ENCODE measurements at places on chromosomes 5 and 9.

DNA sequence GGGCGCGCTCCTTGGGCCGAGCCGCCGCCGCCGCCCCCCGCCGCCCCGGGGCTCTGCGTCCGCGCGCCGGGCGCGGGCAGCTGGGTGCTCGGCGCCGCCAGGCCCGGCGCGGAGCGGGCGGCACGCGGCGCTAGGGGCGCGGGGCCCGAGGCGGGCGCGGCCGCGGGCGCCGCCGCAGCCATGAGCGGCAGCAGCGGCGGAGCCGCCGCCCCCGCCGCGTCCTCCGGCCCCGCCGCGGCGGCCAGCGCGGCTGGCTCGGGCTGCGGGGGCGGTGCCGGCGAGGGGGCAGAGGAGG lies 351 bp downstream of the TRIO start:
- no peak for DNase-seq

GRCh38 chr9:98219364-98219716 lies 26.9 kb upstream of the CORO2A start:
- DNase-seq, result no peak

GRCh38 chr5:148816782-148817181 lies 9.6 kb upstream of the ADRB2 start:
- DNase-seq, result no peak

- no peak for DNase-seq
Observed at GRCh38 chr5:78490709-78491485, 130.5 kb downstream of the SCAMP1 start.

DNA sequence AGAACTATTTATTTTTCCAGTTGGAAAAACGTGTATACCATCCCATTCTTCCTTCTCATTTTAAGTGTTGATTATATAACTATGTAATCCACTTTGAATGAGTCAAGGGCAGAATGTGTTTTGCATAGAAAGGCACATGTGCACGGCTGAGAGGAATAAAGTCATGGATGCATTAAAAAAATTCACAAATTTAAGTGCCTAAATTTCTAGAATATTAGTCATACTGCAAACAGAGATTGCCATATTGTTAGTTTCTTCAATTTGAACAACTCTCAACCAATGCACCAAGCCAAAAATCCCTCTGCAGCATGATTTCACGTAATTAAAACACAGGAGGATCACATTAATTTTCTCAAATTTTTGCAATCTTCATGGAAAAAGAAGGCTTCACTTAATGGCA lies 166.3 kb downstream of the MPDZ start:
- DNase-seq, result no peak

GRCh38 chr5:14364096-14364495 lies 217.5 kb upstream of the OTULINL start:
- DNase-seq, result peak; percentile 49

DNA sequence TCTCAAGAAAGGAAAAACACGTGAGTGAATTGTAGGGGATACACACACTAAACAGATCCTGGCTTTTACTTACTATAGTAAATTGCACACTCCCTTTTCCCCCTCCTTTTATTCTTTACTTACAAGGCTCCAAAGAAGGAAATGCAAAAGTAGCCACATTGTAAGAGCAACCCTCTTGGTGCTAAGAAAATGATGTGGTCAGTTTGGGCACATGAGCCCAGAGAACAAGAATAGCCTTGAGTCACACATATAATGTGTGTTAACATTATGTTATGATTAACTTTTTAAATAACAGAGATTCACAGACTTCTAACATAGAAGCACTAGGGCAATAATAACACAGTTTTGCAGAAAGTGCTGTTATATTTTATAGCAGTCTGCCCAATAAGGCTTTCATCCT lies 48.5 kb downstream of the PCSK5 start:
- peak; percentile 5 for DNase-seq

DNA sequence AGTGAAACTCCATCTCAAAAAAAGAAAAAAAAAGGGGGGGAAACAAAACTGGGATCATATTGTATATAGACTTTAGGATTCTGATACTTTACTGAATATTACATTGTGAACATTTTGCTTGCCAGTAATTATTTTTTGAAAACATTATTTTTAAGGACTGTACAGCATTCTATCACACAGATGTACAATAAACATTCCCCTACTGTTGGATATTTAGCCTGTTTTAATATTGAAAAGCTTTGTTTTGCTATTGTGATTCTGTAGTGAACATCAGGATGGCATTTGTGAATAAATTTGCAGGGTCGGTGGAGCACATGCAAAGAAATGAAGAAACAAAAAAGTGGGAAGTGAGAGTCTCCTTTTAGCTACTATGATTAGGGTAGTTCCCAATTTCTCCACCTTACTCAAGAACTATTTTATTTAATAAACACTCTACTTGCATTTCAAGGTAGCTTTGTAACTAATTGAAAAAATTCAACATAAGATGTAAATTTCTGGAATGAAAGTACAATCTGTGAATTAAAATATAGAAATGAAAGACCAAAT lies 18.7 kb downstream of the RASGRF2 start:
- no peak for DNase-seq

- no peak for DNase-seq
Observed at GRCh38 chr5:127409921-127410675, 107.3 kb upstream of the PRRC1 start.

- no peak for DNase-seq
Observed at GRCh38 chr9:26301659-26302058, 590.9 kb downstream of the CAAP1 start.

DNA sequence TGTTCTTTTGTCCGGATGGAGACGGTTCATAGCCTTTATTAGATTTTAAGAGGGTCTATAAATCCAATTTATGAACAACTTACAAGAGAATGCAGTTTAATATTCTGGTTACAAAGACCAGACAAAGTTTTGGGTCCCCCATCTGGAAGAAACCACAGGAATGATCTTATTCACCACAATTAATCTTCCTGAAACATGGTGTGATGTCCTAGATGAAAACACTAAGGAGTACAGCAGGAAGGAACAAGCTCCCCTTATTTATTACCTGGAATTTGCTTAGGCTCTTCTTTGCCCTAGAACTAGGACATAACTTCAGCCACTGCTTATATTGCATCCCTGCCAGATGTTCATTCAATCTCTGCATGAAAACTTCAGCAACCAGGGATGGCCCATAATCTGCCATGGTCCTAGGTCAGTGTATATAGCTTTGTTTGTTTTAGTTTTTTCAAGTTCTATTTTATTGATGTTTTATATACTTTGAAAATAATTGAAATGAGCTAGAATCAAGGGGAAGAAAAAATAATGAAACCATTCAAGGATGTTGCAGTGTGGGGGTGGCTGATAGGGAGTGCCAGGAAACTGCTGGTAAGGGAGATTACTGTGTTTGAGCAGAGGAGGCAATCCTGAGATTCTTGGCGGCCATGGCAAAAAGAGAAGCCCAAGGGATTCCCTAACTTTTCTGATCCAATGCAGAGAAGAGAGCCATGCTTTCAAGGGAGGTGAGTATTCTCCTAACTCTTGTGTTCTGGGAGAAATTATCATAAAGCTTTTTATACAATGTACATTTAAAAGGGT lies 16.8 kb downstream of the TXNDC8 start:
- DNase-seq, result no peak

GRCh38 chr9:113922160-113922559 lies 46.1 kb downstream of the ZNF618 start:
- DNase-seq, result peak; percentile 57

- DNase-seq, result no peak
Observed at GRCh38 chr5:135448071-135448739, 1.1 kb upstream of the DCANP1 start.

DNA sequence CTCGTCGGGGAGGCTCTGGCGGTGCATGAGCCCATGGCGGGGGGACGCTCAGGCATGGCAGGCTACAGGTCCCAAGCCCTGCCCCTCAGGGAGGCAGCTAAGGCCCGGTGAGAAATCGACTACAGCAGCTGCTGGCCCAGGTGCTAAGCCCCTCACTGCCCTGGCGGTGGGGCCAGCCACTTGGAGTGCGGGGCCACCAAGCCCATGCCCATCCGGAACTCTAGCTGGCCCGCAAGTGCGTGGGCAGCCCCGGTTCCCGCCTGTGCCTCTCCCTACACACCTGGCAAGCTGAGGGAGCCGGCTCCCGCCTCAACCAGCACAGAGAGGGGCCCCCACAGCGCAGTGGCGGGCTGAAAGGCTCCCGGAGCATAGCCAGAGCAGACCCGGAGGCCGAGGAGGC lies 1896.9 kb upstream of the CDH6 start:
- DNase-seq, result no peak

DNA sequence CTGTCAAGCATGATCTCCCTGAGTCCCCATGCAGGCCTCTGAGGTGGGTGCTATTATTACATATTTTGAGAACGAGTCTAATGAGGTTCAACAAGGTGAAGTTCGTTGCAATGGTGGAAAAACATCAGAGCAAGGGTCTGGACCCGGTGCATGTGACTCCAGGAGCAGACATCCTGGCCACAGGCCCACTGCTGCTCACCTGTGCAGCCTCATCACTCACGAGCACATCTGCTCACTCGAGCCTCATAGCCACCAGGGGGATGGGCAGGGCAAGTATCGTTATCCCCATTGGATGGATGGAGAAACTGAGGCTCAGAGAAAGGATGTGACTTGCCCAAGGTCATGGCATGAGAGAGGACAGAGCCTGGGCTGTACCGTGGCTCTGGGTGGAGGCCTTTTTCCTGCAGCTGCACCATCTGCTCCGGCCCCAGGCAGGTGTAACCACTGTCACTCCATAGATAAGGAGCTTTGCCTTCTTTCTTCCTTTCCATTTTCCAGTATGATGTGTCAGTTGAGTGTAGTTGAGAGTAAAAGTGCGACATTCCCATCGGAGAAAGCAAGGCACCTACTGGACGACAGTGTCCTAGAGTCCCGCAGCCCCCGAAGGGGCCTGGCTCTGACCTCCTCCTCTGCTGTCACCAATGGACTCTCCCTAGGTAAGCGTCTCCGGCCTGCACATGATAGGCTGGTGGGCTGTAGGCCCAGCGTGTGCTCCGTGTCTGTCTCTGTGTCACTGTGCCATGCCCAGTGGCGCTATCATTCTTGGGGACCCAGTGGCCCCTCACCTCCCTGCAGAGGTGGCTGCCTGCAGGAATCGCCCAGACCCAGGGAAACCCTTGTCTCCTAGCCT lies 68.4 kb upstream of the GARNL3 start:
- DNase-seq, result no peak

DNA sequence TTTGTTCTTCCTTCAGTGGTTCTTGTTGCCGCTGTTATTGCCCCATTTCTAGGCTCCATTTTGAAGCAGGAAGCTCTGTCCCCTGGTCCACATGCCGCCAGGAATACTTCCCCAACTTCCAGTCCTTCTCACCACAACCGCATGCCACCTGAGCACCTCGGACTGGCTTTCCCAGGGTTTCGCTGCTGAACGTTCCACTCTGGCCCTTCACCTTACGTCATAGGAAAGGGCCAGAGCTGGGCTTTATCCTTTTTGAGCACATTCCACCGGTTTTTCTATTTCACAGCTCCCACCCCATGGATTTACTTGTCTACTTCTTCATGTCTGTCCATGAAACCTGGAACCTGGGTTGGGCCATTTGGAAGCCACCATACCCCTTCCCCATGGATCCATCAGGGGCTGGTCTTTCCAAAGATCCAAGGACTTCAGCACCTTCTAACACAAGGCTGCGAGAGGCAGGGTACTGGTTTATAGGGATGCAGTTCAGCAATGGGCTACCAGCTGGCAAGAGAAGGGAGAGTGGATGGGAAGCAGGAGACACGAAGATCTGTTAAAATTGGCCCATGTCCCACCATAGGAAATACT lies 557.4 kb downstream of the BNC2 start:
- no peak for DNase-seq

- peak; percentile 12 for DNase-seq
Observed at GRCh38 chr5:170757182-170757601, 26.3 kb upstream of the GABRP start.

DNA sequence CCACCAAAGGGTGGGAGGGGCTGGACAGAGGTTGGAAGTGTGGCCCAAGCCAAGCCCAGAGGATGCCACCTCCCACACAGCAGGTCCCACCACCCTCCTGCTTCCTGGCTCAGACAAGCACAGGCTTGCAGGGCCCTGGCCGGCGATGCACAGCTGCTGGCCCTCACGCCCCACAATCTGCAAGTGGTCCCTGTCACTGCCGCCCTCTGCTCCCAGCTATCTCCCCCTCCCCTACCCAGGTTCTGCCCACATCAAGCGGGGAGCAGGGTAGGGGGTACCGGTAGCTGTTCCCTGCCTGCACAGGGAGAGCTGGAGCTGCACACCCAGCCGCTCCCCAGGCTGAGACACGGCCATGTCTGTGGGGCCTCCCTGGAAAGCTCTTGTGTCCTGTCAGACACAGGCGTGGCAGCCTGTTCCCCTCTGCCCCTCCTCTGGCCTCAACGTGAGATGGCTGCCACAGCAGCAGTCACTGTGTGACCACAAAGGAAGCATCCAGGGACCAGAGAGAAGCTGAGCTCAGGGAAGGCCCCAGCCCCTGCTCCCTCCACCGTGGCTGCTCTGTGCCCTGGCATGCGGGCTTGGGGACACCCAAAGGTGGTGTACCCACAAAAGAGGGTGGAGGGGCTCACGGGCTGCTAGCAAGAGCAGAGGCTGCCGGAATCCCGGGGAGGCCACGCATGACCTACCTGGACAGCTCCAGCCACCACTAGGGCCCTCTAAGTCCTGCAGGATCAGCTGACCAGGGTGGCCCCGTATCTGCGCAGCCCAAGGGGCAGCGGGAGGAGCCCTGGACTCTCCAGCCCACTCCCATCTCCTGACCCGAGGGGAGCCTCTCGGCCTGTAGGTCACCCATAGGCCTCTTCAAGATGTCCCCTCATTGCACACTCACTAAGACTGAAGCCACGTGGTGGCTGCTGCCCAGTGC lies 10.9 kb upstream of the ZDHHC11 start:
- no peak for DNase-seq

DNA sequence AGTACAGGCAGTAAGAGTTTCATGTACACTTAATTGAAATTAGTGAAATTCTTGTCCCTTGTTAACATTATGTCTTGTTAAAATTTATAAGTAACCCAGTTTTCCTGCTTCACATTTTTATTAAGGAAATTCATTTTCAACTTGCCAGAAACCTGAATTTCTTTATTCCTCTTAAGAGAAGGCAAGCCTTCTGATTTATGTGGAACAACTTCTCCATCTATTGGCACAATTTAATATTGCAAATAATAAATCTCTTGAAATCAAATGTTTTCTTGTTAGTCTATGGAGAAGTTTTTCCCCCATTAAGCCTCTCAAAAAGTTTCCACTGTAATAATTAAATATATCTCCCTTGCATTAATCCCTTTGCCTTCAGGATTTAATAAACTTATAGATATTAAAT lies 33.8 kb upstream of the ACO1 start:
- peak; percentile 79 for DNase-seq

- DNase-seq, result no peak
Observed at GRCh38 chr5:31561946-31562345, 29.8 kb downstream of the C5orf22 start.

DNA sequence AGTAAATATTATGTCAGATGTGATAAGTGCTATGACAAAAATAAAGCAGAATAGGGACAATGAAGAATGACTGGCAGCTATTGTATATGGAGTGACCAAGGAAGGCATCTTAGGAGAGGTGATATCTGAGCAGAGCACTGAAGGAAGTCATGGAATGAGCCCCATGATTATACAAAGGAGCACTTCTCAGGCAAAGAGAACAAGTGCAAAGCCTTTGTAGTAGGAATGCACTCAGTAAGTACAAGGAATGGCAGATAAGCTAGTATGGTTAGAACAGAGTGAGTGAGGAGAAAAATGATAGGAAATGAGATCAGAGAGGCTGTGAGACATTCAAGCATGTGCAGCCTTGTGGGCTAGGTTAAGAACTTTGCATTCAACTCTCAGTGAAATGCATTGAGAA lies 214.8 kb downstream of the LURAP1L start:
- no peak for DNase-seq
